ENCODE measurements at places on chromosomes 16 and 17. TPM values are rescaled to one million over a fixed set of nuclear protein-coding genes. Genes with fewer than 3 reads are reported as not detected.

- H3K27ac ChIP-seq = no peak overlapping the region
- H3K27me3 ChIP-seq = no peaks in the 10 kb centered on the region
- H3K4me1 ChIP-seq = peaks cover 25% of the 10 kb centered on the region
- no peaks in the 10 kb centered on the region for H3K36me3 ChIP-seq
Measured at GRCh38 chr17:27549251-27549893, 81.6 kb upstream of the LGALS9 start.

Gene SMIM36
- not detected for total RNA-seq

Gene TBC1D28
- 0.18 TPM for total RNA-seq

DNA sequence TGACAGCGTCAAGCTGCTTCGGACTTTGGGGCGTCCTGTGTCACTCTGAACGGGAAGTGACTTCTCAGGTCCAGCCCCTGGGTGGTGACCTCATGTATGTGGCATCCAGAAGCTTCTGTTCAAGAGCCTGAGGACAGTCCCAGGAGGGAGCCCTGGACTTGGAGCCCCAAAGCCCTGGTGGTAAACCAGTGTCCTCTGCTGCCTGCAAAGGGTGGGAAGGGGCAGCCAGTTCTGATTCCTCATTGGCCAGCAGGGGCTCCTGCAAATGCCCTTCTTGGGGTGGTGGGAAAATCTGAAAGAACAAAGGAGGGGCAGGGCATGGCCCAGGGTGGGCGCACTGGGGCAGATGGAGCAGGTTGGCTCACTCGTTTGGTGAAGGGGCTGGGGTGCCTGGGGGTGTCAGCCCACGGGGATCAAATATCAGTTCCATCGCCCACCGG is 1.6 kb downstream of the OSGIN1 start:
- peaks cover 16% of the 10 kb centered on the region for H3K4me1 ChIP-seq
- no peak for DNase-seq
- peak overlapping the region; percentile 55 for H3K4me3 ChIP-seq
- H3K36me3 ChIP-seq = no peaks in the 10 kb centered on the region
- H3K27ac ChIP-seq = peak overlapping the region; percentile 75

DNA sequence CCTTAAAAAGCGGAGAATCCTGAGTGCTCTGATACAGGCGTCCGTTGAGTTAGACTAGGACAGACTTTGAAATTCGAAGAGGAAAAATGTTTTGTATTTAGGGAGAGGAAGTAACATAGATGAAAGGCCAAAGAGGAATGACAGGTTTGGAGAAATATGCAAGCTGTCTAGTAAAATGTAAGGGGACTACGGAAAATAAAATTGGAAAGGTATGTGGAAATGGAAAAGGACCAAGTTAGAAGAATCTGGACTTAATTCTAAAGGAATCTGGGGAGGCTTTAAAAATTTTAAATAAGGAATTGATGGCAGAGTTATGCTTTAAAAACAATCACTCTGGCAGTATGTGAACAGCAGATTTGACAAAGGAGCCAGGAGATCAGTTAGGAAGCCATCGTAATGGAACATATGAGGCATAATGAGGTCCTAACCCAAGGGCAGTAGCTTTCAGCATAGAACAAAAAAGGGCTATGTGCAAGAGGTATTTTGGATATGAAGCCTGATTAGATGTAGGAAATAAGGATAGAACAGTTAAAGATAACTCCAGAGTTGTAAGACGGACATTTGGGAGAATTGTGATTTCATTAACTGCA is 38.3 kb downstream of the CYB561 start:
- H3K4me1 ChIP-seq = peaks cover 10% of the 10 kb centered on the region
- peak overlapping the region; percentile 23 for H3K27ac ChIP-seq
- no peak overlapping the region for H3K4me3 ChIP-seq
- H3K36me3 ChIP-seq = peaks cover 9% of the 10 kb centered on the region
- no peak for DNase-seq
